ENCODE measurements at places on chromosomes 16 and 17. TPM values are rescaled to one million over a fixed set of nuclear protein-coding genes. Genes with fewer than 3 reads are reported as not detected.

- DNase-seq: peak; percentile 26
Measured at GRCh38 chr16:324451-325334, 27.8 kb downstream of the AXIN1 start.

DNA sequence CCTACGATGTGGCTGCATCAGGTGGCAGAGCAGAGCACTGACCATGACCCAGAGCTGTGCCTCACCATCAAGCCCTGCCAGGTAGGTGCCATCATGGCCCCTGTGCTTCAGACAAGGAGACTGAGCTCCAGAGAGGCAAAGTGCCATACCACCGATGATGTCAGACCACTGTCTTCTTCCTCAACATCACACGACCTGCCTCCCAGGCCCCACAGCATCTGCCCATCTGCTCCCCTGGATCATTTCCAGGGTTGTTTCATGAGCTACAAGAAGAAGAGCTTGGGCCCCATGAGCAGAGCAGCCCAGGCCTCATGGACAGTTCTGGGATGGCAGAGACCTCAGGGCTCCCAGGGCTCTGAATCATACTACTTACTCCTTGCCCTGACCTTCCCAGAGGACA, 9.9 kb downstream of the XYLT1 start:
- DNase-seq: no peak

Gene ADAMTS18
- 0.75 TPM for total RNA-seq

DNA sequence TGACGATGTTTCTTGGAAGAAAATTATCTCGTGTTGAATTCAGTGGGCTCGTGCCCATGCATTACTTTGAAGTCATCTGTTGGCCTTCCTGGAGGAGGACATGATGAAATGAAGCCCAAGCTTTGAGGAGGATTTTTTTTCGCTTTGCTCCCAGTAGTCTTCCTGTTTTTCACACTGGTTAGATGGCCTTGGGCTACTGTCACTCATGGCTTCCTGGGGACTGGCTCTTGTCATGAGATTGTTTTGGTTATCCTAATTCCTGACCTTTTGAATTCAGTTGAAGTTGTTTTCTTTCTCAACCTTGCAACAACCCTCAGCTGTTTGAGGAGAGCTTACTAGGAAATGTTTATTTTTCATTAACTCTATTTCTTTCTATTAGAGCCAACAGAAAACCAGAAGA, 430.7 kb downstream of the HS3ST3B1 start:
- no peak for DNase-seq

Gene CALB2
- total RNA-seq: 0.81 TPM

- no peak for DNase-seq
Measured at GRCh38 chr16:72530434-72530833, 358.5 kb upstream of the PMFBP1 start.

GRCh38 chr16:8921347-8921984, 39.3 kb downstream of the LITAFD start:
- no peak for DNase-seq

All from thyroid gland (tissue), 4 donors.